ENCODE measurements at places on chromosomes 12 and 14. TPM values are rescaled to one million over a fixed set of nuclear protein-coding genes. Genes with fewer than 3 reads are reported as not detected.

The ATXN2 gene
- total RNA-seq = 18.0 TPM

The RNF212B gene
- total RNA-seq = not detected

The TM7SF3 gene
- 138 TPM for total RNA-seq

The CCT2 gene
- total RNA-seq = 178 TPM

The SLC39A5 gene
- not detected for total RNA-seq
